ENCODE measurements at places on chromosomes 7 and 10.

GRCh38 chr7:92205987-92206386, 27.0 kb upstream of the LRRD1 start:
- DNase-seq, result no peak

DNA sequence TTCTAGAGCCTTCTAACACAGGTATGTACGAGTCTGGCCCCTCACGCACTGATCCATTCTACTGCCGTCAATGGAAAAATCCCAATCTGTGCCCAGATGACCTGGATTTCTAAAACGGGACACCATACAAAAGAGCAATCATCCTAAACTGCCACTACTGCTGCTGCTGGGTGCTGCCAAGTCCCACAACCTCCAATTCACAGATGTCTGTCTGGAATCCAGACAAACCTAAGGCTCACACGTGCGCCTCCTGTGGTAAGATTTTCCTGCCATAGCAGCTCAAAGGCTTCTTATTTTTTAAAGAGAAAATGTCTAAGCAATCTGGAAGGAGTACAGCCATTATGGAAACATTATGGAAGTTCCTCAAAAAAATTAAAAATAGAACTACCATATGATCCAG, 40.9 kb downstream of the JCAD start:
- DNase-seq, result no peak

- DNase-seq, result no peak
Measured at GRCh38 chr7:151592868-151593486, 73.3 kb upstream of the RHEB start.

DNA sequence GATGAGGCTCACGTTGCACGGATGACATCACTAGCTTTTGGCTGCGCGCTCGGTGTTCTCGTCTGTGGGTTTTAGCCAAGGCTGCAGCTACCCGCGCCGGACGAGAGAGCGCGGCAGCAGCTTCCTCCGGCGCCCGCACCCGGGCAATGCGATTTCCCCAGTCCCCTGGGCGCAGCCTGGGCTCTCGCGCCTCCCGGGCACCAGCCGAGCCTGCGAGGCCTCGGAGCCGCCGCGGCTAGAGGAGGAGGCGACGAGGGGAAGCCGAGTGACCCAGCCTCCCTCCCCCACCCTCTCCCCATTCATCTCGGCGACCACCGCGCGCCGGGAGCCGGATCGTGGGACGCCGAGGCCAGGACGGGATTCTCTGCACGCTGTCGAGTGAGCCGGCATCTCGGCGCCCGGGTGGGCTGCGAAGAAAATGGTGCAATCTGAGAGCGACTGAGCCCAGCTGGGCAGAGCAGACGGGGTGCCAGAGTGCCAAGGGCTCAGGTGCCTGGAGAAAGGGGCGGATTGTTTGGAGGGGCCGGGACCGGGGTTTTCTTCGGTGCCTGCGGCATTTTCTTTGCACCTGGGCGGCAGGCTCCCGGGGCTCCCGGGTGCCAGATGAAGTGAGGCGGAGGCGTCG, 1.2 kb upstream of the TMEM178B start:
- DNase-seq, result peak; percentile 23

- DNase-seq, result no peak
Measured at GRCh38 chr7:95972523-95972922, 200.2 kb downstream of the DYNC1I1 start.

GRCh38 chr10:133467286-133467911, 13.7 kb downstream of the SCART1 start:
- no peak for DNase-seq

- no peak for DNase-seq
Measured at GRCh38 chr7:46368871-46369270, 447.8 kb upstream of the IGFBP3 start.

DNA sequence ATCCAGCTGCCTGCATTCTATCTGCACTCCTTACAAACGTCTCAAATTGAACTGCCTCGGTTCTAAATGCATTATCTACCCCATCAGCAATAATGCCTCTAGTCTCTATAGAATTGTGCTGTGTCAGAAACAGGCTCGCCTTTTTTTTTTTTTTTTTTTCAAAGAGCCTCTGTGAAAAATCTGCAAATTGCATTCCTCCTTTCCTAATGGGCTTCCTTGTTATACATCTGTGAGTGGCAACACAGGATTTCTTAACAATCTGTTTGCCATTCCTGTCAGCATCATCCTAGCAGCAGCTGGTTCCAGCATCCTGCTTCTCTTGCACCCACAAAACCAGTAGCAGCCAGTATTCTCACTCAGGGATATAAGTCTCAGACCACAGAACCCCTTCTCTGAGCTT, 413.5 kb upstream of the SEMA3D start:
- no peak for DNase-seq

DNA sequence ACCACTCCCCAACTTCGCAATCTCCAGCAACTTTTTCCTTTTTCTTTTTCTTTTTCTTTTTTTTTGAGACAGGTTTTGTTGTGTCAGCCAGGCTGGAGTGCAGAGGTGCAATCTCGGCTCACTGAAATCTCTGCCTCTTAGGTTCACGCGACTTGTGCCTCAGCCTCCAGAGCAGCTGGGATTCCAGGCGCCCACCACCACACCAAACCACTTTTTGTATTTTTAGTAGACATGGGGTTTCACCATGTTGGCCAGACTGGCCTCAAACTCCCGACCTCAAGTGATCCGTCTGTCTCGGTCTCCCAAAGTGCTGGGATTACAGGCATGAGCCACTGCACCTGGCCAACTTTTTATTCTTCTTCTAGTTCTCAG, 55.0 kb downstream of the KIAA1549 start:
- no peak for DNase-seq

- no peak for DNase-seq
Measured at GRCh38 chr10:120961795-120962755, 110.9 kb downstream of the WDR11 start.

GRCh38 chr7:102047-102711, 90.2 kb upstream of the FAM20C start:
- no peak for DNase-seq

DNA sequence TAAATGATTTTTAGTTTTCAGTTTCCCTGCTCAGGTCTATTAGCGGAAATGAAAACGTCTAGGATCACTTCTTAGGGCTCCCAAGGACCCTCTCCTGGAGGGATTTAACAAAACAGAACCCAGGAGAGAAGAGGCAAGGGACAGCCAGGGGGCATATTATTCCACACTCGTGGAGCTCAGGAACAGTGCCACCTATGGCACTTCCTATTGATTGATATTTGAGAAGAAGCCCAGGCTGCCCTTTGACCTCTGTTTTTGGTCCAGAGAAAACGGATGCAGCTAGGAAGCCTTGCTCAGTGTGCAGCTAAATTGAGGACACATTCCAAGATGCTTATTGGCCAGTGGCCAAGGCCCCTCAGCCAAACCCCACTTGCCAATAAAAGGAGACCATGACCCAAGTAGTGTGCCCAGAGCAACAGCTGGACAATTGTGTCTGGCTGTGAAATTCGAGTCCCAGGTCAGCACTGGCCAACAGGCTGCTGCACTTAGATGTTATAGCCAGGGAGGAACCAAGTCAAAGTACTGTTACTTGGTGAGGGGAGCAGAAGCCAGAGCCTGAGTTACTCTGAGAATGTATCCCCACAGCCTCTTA, 24.0 kb upstream of the GPNMB start:
- DNase-seq, result no peak

DNA sequence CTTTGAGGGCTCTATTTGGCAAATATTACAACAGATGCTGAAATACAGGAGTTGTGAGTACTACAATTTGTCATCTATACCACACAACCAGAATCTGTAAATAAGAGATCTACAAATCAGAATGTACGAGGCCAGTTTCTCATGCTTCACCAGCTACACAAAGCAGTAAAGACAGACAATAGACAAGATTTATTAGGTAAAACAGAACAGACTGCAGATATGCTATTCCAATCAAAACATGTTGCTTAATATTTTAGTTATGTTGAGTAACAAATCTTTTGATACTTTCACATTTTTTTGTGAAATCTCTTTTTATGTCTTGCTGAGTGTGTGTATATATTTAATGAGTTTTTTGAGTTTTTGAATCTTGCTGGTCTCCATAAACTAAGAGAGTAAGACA, 109.1 kb downstream of the CHCHD3 start:
- DNase-seq, result no peak
